ENCODE measurements at places on chromosomes 2 and 18.

- no peak for DNase-seq
These were observed 11.1 kb downstream of the CHRNA1 start for GRCh38 chr2:174753038-174753633.

GRCh38 chr18:51537487-51537886, 340.0 kb upstream of the MEX3C start:
- DNase-seq: peak; percentile 65

DNA sequence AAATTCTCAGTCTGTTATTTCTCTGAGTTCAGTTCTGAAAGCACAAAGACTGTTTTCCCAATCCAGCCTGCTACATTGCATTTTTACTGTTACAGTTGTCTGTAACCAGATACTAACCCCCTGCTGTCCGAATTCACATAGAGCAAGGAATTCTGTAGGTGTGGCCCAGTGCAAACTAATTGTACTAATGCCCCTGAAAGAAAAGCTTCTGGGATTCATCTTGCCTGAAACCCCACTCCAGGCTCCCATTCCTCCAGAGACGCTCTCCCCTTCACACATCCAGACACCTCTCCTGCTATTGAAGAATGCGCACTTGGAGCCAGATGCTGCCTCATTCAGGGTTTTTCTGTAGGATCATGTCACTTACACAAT, 127.0 kb downstream of the TTC32 start:
- no peak for DNase-seq

DNA sequence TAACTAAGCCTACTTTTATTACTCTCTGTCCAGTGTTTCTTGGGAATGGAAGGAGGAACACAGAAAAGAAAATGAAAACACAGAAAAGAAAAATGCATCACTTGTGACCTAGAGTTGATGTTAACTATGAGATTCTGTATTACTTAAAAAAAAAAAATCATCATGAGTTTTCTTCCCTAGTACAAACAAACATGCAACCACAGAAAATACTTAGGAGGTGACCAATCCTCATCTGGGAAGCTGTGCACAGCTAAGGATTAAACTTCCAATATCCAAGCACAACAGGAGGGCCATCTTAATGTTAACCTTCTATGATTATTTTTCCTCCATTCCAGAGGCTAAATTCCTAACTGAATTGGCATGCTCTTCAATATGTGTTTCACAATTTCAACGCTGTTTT, 1140.4 kb downstream of the LRP1B start:
- DNase-seq: no peak

GRCh38 chr2:59314031-59314766, 1073.1 kb upstream of the FANCL start:
- DNase-seq: no peak

GRCh38 chr18:60865801-60866200, 467.4 kb upstream of the CDH20 start:
- DNase-seq: no peak
